ENCODE measurements at places on chromosomes 11 and 22. TPM values are rescaled to one million over a fixed set of nuclear protein-coding genes. Genes with fewer than 3 reads are reported as not detected.

Gene GSTT2B
- 4.2 TPM for total RNA-seq

Gene TP53AIP1
- total RNA-seq = not detected

Gene F2
- total RNA-seq = not detected

Gene PGA5
- not detected for total RNA-seq

Gene DCDC1
- total RNA-seq = 0.30 TPM

Gene BTBD18
- total RNA-seq = not detected

Gene AGBL2
- 2.0 TPM for total RNA-seq

Gene CRY2
- 15.6 TPM for total RNA-seq

Gene MS4A13
- not detected for total RNA-seq

Gene SPTBN2
- total RNA-seq = 5.7 TPM

Gene OR9Q2
- total RNA-seq = not detected

Gene PIWIL4
- 2.5 TPM for total RNA-seq

Gene YPEL1
- total RNA-seq = 0.37 TPM

Gene DENND5A
- total RNA-seq = 259 TPM

Gene PRODH
- not detected for total RNA-seq

Gene BIK
- total RNA-seq = not detected

Gene SLC22A8
- total RNA-seq = not detected

Gene KRTAP5-10
- total RNA-seq = not detected

Gene VWCE
- 1.6 TPM for total RNA-seq

Gene UQCR10
- 62.6 TPM for total RNA-seq

Gene SMTNL1
- total RNA-seq = not detected

Gene KCNK7
- total RNA-seq = 0.30 TPM

Gene HEPHL1
- total RNA-seq = 0.09 TPM

Gene TP53I11
- total RNA-seq = 17.3 TPM

Gene RAG2
- total RNA-seq = not detected
